ENCODE measurements at places on chromosomes 11 and 22. TPM values are rescaled to one million over a fixed set of nuclear protein-coding genes. Genes with fewer than 3 reads are reported as not detected.

- no peak overlapping the region for H3K27ac ChIP-seq
- DNase-seq: no peak
- no peaks in the 10 kb centered on the region for H3K4me1 ChIP-seq
- no peak overlapping the region for H3K4me3 ChIP-seq
Measured at GRCh38 chr11:30502305-30502704, 83.8 kb downstream of the MPPED2 start.

DNA sequence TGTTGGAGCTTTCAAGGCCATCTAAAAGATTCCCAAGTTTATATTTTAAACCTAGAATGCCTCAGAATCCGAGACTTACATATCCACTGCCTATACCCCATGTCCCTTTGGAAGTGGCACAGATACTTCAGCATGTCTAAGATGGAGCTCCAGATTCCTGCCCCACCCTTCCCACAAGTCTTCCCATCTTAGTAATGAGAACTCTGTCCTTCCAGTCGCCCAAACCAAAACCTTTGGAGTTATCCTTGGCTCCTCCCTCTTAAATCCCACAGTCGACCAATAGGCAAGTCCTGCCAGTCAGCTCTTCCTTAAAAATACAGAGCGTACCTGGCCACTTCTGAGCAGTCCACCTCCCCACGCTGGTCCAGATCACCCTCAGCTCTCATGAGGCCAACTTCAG lies 4.3 kb downstream of the POLD4 start:
- H3K27ac ChIP-seq: peak overlapping the region; percentile 92
- no peak for DNase-seq
- peaks cover 80% of the 10 kb centered on the region for H3K4me1 ChIP-seq
- no peaks in the 10 kb centered on the region for H3K27me3 ChIP-seq
- H3K4me3 ChIP-seq: no peak overlapping the region

GRCh38 chr22:36435516-36436415 lies 45.7 kb downstream of the TXN2 start:
- peak overlapping the region; percentile 50 for H3K4me3 ChIP-seq
- H3K27me3 ChIP-seq: no peaks in the 10 kb centered on the region
- H3K4me1 ChIP-seq: peaks cover 12% of the 10 kb centered on the region
- DNase-seq: peak; percentile 83
- H3K27ac ChIP-seq: peak overlapping the region; percentile 89

A4GALT gene
- polyA plus RNA-seq: not detected

DNA sequence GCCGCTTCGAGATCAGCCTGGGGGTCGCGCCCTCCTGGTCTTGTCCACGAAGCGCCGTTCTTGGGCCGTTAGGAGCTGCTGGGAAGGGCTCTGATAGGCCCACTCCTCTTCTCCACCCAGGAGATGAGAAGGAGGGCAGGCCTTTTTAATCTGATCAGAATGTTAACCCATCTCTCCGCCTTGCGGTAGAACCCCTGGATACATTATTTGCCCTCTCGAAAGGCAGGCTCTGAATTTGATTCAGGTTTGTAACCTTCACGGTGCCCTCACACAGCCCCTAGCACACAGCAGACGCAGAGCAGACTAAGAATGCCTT lies at the start of gene CCDC83:
Gene CCDC83 (plus strand): TSS at position 43 of the 316 bp plus-strand sequence. CDS start 9,741 bp downstream, outside the sequence.
- peaks cover 3% of the 10 kb centered on the region for H3K4me1 ChIP-seq
- peak within 1 kb of the TSS; percentile 89 for H3K4me3 ChIP-seq
- peaks cover 7% of the 10 kb centered on the region for H3K27me3 ChIP-seq
- DNase-seq: no peak
- H3K36me3 ChIP-seq: no peaks in the 10 kb centered on the region
- H3K27ac ChIP-seq: peak within 1 kb of the TSS; percentile 96

- H3K4me3 ChIP-seq: no peak overlapping the region
- peaks cover 8% of the 10 kb centered on the region for H3K36me3 ChIP-seq
- DNase-seq: no peak
- H3K27ac ChIP-seq: no peak overlapping the region
- H3K27me3 ChIP-seq: no peaks in the 10 kb centered on the region
Measured at GRCh38 chr22:31715147-31715778, 34.7 kb downstream of the PRR14L start.

GRCh38 chr11:62604460-62605120 lies 2.9 kb upstream of the MTA2 start:
- H3K27ac ChIP-seq: no peak overlapping the region
- H3K27me3 ChIP-seq: no peaks in the 10 kb centered on the region
- peaks cover 29% of the 10 kb centered on the region for H3K36me3 ChIP-seq
- no peak for DNase-seq

- H3K4me3 ChIP-seq: no peak overlapping the region
- no peaks in the 10 kb centered on the region for H3K36me3 ChIP-seq
- H3K27ac ChIP-seq: no peak overlapping the region
- peaks cover 18% of the 10 kb centered on the region for H3K4me1 ChIP-seq
- no peak for DNase-seq
- H3K27me3 ChIP-seq: no peaks in the 10 kb centered on the region
Measured at GRCh38 chr11:18723991-18724390, 2.0 kb downstream of the IGSF22 start.

RFPL3 gene
- not detected for polyA plus RNA-seq

DNA sequence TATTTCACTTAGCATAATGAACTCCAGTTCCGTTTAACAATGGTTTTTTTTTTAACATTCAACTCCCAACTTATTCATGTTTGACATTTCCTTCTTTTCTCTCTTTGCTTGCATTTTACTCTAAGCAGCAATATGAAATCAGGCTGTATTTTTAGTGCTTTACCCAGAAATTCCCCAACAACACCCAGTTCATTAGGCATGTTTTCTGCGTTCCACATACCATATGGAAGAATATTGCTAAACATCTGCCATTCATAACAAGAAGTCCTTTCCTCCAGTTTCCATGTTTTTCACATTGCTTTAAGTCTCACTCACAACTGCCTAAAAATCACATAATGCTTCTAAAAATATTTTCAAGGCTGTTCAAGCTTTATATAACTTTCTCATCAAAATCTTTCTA lies 45.8 kb downstream of the PLAAT5 start:
- H3K27ac ChIP-seq: no peak overlapping the region
- H3K36me3 ChIP-seq: no peaks in the 10 kb centered on the region
- DNase-seq: no peak
- H3K27me3 ChIP-seq: peaks cover 3% of the 10 kb centered on the region
- no peak overlapping the region for H3K4me3 ChIP-seq

TH gene
- not detected for polyA plus RNA-seq

- peak; percentile 14 for DNase-seq
- H3K4me3 ChIP-seq: no peak overlapping the region
- no peaks in the 10 kb centered on the region for H3K36me3 ChIP-seq
- H3K27ac ChIP-seq: no peak overlapping the region
- H3K4me1 ChIP-seq: peaks cover 15% of the 10 kb centered on the region
Measured at GRCh38 chr11:123235117-123235655, 40.1 kb upstream of the CLMP start.

DNA sequence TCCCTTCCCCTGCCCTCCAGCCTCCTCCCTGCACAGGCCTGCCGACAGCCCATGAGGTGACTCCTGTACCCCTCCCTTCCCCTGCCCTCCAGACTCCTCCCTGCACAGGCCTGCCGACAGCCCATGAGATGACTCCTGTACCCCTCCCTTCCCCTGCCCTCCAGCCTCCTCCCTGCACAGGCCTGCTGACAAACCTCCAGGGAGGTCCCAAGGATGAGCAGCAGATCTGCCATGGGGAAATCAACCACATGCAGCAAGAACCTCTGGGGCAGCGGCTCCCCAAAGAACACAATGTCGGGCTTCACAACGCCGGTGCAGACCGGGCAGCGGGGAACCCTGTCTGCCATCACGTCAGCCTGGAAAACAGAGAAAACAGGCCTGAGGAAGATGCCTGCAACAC lies 12.3 kb downstream of the SIRT3 start:
- peaks cover 16% of the 10 kb centered on the region for H3K4me1 ChIP-seq
- H3K36me3 ChIP-seq: peaks cover 39% of the 10 kb centered on the region
- no peak overlapping the region for H3K27ac ChIP-seq
- H3K4me3 ChIP-seq: no peak overlapping the region

OR5L1 gene
- polyA plus RNA-seq: not detected

GRCh38 chr11:71481101-71481960 lies 28.3 kb downstream of the NADSYN1 start:
- peaks cover 83% of the 10 kb centered on the region for H3K36me3 ChIP-seq
- H3K27ac ChIP-seq: no peak overlapping the region
- no peaks in the 10 kb centered on the region for H3K4me1 ChIP-seq
- no peak overlapping the region for H3K4me3 ChIP-seq

INPP5J gene
- not detected for polyA plus RNA-seq

DNA sequence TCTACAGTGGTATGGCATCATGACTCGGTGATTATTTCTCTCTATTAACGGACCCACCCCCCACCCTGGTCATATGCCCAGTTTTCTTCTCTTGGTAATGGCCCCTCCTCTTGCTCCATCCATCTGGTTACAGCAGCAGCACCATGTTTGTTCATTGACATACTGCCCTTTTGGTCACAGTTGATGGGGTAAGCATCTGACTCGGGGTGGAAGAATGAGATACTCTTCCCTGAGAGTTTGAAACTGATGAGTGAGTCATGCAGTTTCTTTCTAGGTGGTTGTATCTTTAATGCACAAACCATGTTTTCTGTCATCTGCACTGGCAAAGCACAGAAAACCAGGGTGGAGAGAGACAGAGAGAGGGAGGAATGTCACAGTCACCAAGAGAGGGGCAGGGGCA lies 126.0 kb downstream of the SYN3 start:
- H3K36me3 ChIP-seq: no peaks in the 10 kb centered on the region
- DNase-seq: no peak
- H3K4me1 ChIP-seq: no peaks in the 10 kb centered on the region
- H3K27me3 ChIP-seq: peaks cover 32% of the 10 kb centered on the region
- H3K27ac ChIP-seq: no peak overlapping the region
- no peak overlapping the region for H3K4me3 ChIP-seq

DNA sequence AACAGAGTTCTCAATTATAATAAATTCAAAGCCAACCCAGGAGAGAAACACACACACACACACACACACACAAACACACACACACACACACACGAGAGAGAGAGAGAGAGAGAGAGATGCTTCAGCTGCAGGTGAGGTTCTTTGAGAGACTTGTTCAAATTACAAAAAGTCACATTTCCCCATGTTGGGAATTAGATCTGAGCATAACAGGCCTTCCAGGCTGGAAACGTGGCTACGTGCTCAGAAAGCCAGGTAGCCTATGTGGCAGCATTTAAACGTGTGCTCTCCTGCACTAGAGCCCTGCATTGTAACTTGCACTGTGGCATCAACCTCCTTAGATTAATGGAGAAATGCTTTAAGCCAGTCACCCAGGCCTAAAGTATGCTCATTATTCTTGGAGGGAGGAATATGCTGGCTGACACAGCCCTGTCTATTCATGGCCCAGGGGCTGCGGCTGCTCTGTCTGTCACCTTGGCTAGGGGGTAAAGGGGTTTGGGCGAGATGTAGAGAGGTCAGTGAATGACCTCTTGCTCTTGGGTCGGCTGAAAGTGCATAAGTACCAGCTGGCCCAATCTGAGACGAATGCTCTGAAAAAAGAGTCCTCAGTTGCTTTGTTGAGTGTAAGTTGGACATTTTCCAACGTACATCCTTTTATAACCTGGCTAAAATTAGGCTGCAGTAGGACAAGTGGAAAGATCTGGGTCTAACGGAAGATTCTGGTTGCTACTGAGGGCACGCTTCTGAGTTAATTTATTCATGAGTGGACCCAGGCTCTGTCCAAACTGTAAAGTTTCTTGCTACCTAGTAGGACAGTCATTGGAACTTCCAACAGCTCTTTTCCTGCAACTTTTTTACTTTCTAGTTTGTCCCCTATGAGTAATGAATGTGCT lies 171.1 kb upstream of the SEZ6L start:
- no peak overlapping the region for H3K4me3 ChIP-seq
- no peak for DNase-seq
- no peak overlapping the region for H3K27ac ChIP-seq
- no peaks in the 10 kb centered on the region for H3K4me1 ChIP-seq
- no peaks in the 10 kb centered on the region for H3K36me3 ChIP-seq

DNA sequence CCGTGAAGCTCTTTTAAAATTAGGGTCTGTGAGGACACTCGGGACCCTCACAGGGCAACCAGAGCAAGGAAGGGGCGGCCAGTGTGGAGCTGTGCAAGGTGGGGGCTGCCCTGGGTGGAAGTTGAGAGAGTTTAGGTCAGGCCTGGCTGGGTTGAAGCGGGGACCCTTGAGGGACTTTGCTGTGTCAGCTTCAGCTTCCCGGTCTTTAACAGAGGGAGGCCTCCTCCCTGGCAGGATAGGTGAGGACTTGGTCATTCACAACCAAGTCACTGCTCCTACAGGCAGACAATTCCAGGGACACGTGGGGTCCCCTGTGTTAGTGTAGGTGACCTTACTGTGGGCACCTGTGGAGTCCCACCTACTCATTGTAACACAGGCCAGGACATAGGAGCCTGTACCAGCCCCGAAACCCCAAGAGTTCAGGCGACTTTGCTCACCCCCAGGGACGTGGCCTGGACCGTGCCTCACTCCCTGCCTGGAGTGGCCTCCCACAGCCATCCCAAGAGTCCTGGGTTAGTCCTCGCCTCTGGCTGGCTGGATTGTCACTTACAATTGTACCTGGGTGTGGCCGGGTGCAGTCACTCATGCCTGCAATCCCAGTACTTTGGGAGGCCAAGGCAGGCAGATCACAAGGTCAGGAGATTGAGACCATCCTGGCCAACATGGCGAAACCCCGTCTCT lies 18.8 kb upstream of the ARHGAP8 start:
- H3K27me3 ChIP-seq: no peaks in the 10 kb centered on the region
- H3K27ac ChIP-seq: peak overlapping the region; percentile 34
- H3K36me3 ChIP-seq: no peaks in the 10 kb centered on the region
- H3K4me3 ChIP-seq: no peak overlapping the region
- DNase-seq: no peak

DNA sequence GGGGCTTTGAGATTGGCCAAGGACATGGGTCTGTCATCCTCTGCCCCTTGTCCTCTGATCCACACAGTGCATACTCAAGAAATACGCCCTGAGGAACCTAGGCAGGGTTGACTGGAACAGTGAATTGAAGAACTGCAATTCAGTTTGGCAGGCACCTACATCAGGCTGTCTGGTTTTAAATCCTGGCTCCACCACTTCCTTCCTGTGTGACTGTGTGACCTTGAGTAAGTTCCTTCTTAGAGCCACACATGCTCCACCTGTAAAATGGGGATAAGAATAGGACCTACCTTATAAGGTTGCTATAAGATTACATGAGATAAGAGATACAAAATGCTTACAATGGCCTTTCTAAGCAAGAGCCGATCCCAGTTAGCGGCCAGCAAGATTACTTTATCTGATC lies 15.8 kb upstream of the TCF20 start:
- H3K27me3 ChIP-seq: peaks cover 15% of the 10 kb centered on the region
- no peak for DNase-seq
- peaks cover 11% of the 10 kb centered on the region for H3K4me1 ChIP-seq
- H3K4me3 ChIP-seq: no peak overlapping the region
- H3K36me3 ChIP-seq: no peaks in the 10 kb centered on the region

GRCh38 chr11:13876423-13876822 lies 86.1 kb upstream of the SPON1 start:
- H3K4me3 ChIP-seq: no peak overlapping the region
- no peaks in the 10 kb centered on the region for H3K36me3 ChIP-seq
- peak overlapping the region; percentile 23 for H3K27ac ChIP-seq
- H3K4me1 ChIP-seq: peaks cover 18% of the 10 kb centered on the region
- no peak for DNase-seq
- H3K27me3 ChIP-seq: no peaks in the 10 kb centered on the region

GRCh38 chr11:18016789-18017188 lies 3.9 kb upstream of the SERGEF start:
- H3K36me3 ChIP-seq: no peaks in the 10 kb centered on the region
- no peak for DNase-seq
- no peak overlapping the region for H3K27ac ChIP-seq
- no peak overlapping the region for H3K4me3 ChIP-seq
- H3K4me1 ChIP-seq: peaks cover 18% of the 10 kb centered on the region

SLC29A2 gene
- 3.9 TPM for polyA plus RNA-seq

- H3K4me1 ChIP-seq: no peaks in the 10 kb centered on the region
- no peak overlapping the region for H3K27ac ChIP-seq
- no peaks in the 10 kb centered on the region for H3K27me3 ChIP-seq
- DNase-seq: no peak
- H3K4me3 ChIP-seq: no peak overlapping the region
Measured at GRCh38 chr22:38828191-38828590, 15.6 kb downstream of the NPTXR start.

All from naive thymus-derived CD8-positive, alpha-beta T cell (primary cell).